Eye (tissue), 1 donor: ENCODE measurements at places on chromosomes 2 and 18.

GRCh38 chr18:43916984-43917383, 639.7 kb upstream of the SYT4 start:
- DNase-seq = no peak

DNA sequence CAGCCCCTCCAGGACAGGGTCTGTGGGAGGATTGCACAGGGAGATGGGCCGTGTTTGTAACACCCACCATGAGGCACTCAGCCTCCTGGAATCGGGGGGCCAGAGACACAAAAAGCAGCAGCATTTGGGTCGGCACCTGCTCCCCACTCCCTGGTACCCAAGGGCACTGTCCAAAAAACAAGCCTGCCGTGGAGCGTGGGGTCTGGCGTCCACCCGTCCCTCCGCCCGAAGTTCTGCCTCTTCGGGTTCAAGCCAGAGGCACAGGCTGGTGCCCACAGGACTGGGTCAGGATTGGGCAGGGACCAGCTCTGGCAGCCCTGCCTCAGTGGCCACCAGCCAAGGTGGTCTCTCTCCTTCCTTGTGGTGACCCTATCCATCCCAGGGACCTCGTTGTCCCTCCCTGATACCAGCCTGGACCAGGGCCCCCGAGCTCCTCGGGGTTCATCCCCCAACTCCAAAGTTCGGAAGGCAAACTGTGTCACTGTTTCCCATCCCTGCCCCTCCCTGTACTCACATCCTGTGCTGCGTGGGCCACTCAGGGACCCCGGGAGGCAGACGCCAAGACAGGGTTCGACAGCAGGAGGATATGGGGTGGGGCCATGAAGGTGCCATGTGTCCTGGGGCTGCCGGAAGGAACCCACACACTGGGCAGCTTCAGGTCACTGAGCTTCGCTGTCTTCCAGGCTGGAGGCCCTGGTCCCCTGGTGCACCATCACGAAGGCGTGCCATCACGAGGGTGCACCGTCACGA, 126.0 kb upstream of the HDAC4 start:
- no peak for DNase-seq

GRCh38 chr18:24055878-24056277, 41.3 kb downstream of the TTC39C start:
- DNase-seq = peak; percentile 43

- DNase-seq = no peak
Measured at GRCh38 chr2:203097735-203098134, 83.1 kb downstream of the NBEAL1 start.

- DNase-seq = no peak
Measured at GRCh38 chr2:98489486-98489885, 44.8 kb downstream of the INPP4A start.

- DNase-seq = no peak
Measured at GRCh38 chr2:42064417-42064942, 16.7 kb downstream of the PKDCC start.

- DNase-seq = no peak
Measured at GRCh38 chr2:12960671-12961070, 243.9 kb downstream of the TRIB2 start.

DNA sequence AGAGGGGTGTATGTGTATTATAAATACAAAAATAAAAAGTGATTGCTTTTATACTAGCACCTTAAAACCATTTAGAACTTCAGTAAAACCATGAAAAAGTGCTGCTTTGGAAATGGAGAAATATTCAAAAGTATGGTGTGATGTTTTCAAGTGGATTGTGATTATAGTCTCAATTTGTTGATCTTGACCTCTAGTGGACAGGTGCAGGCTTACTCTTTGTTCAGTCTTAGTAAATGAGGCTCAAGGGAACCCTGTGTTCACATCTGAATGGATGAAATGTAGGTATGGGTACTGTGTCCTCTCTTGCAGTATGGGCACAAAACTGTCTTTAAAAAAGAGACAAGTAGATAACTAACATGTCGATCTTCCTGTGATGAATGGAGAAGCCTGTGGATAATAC, 145.8 kb downstream of the MCFD2 start:
- DNase-seq = no peak

DNA sequence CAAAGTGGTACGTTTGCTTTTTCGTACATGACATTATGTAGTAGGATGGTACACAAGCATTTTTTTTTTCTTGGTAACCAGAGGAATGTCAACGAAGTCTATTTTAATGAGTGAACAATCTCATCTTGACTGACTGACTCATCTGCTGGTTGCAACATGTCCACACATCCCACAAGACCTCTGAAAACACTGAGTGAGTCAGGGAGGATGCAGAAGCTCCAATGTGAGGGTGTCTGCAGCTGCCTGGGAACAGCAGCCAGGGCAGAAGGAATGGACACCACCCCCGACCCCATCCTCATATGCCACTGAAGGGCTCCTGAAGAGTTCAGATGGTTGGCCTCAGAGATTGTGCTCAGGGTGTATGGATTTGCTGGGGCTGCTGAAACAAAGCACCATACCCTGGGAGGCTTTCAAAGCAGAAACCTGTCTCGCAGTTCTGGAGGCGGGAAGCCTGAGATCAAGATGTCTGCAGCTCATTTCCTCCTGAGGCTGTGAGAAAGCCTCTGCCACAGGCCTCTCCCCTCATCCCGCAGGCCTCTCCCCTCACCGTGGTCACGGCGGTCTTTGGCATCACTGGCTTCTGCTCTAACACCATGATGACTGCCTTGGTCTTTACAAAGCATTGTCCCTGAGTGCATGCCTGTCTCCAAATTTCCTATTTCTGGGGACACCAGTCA, 124.6 kb downstream of the LRATD1 start:
- DNase-seq = no peak

DNA sequence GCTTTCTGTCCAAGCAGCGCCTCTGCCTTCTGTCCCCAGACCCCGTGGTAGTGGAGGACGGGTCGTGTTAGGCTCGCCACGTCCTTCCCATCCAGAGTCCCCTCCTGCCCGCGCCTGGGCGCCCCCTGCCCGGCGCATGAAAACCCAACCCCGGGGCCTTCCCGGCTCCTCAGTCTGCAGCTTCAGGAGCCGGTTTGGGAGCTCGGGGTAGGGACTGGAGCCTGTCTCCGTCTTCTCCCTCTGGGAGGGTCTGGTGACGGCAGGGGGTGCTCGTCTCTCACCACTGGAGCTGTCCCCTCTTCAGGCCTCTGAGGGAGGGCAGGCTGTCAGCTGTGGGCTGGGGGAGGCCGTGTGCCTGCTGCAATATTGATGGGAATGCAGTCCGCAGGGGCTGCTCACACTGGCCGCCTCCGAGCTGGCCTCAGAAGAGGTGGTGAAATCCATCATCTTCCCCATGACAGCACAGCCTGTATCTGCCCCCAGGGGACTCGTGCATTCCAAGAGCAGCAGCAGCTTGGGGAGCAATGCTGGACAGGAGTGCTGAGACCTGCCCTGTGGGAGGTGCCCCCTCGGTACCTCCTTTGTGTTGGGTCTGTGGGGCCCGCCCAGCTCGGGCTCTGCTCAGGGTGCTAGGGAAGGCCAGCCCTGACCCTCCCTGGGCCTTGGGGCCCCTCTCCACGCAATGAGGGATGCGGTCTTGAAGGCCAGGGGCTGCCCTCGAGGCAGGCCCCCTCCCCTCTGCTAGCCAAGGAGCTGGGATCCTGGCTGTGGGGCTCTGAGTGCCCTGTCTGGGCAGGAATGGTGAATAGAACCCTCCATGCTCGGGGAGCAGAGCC, 17.8 kb upstream of the KLHL30 start:
- DNase-seq = peak; percentile 74

DNA sequence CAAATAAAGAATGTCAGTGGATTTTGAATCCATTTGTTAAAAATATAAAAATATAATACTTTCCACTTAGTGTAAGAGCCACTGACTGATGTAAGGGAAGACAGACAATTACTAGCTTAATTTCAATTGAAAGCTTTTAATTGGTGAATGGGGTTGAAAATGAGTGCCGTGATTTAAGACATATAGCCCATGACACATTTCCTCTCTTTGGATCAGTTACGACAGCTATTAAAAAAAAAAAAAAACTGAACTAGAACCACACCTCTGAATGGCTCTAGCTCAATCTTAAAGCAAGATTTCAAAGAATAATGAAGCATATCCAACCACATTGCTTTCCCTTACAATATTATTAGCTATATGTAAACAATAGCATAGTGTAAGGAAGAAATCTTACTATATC, 44.0 kb downstream of the CIB4 start:
- no peak for DNase-seq

- peak; percentile 61 for DNase-seq
Measured at GRCh38 chr2:181466661-181467576, 9.7 kb downstream of the ITGA4 start.

- no peak for DNase-seq
Measured at GRCh38 chr2:207149249-207150213, 16.2 kb downstream of the KLF7 start.

GRCh38 chr2:149160701-149161217, 122.3 kb downstream of the LYPD6B start:
- DNase-seq = peak; percentile 42

- DNase-seq = no peak
Measured at GRCh38 chr2:231246171-231246842, 47.9 kb downstream of the ARMC9 start.

GRCh38 chr2:84649487-84650142, 133.3 kb downstream of the DNAH6 start:
- no peak for DNase-seq

DNA sequence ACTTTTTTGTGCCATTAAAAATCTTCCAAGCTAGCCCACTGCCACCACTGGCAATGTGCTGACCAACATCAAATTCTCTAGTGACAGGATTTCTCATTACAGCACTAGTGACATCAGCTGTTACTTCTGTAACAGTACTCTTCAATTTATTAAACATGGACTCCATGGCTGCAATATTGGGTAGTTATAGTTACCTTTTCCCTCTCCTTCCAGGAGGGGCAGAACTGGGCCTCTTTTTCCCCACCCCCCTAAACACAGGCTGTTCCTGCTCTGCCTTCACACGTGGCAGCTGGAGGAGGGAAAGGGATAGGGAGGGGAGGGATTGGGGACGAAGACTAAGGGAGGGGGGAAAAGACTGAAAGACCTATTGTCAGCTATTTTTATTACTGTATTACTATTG, 38.1 kb downstream of the TRAK2 start:
- DNase-seq = no peak

- DNase-seq = no peak
Measured at GRCh38 chr2:73886357-73886756, 6.5 kb upstream of the ACTG2 start.

- peak; percentile 97 for DNase-seq
Measured at GRCh38 chr2:9003616-9004337, at the start of gene MBOAT2. MBOAT2 (minus strand) TSS chr2:9003684; CDS start chr2:9003614, 70 bp downstream.

DNA sequence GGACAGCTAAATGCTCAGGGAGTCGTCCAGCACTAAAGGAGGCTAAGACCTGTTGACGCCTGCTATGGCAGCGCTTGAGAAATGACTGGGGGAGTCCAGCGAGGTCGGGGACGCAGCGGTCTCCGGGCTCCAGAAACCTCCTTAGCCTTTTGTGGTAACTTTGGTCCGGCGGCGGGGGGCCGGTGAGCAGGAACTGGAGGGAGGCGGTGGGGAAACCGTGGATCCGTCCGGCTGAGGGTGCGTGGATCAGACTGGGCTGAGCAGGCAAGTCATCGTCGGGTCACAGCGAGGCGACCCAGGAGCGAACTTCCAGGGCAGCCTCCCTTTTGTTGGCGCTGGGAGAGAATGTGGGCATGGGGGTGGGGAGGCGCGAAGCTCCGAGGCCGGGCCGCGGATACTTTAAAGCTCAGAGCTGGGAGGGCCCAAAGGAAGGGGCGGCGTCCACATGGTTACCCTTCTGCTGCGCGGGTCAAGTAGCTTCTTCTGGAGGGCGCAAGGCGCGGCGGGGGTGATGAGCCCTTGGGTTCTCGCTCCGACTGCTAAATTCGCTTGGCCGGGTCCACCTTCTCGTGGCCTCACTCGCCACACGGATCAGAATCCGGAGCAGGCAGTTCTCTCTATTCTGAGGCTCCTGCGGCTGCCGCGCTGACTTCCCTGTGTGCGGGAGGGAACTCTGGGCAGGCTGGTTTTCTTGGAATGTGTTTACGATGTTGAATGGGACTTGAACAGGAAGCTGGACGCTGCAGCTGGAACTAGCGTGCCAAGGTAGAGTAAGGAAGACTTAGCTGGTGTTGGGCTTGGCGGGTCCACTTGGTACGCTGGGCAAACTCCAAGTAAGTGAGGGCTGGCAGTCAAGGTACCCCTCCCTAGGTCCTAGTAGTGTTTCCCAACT, 920 bp downstream of the GULP1 start:
- DNase-seq = peak; percentile 91

GRCh38 chr2:12202313-12203075, 456.1 kb downstream of the LPIN1 start:
- peak; percentile 20 for DNase-seq

- no peak for DNase-seq
Measured at GRCh38 chr2:8361930-8362329, 319.9 kb upstream of the ID2 start.

DNA sequence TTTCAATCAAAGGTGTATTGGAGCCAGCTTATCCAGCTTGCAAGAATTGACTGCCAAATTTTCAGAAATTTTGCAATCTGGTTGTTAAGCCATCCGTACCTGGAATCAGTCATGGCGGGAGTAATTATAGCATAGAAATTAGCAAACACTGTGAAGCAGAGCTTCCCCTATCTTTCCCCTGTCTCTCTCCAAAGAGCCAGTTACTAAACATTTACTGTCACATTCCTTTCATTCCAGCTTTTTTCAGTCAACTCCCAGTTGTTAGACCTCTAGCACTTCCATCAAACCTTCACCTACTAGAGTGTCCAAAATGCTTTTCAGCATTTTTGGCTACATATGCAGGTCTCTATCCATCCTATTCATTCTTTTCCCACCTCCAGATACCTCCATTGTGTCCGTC, 137.4 kb downstream of the MC4R start:
- no peak for DNase-seq

DNA sequence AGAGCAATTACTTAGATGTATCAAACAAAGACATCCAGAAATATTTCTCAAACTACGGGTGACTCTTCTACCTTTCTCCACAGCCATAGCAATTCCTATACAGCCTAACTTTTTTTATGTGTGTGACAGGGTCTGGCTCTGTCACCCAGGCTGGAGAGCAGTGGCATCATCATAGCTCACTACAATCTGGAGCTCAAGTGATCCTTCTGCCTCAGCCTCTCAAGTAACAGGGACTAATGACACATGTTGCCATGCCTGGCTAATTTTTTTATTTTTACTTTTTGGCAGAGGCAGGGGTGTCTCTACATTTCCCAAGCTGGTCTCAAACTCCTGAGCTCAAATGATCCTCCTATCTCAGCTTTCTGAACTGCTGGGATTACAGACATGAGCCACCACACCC, 328.9 kb upstream of the NT5C1B start:
- DNase-seq = no peak

GRCh38 chr2:230762317-230762896, 49.8 kb downstream of the CAB39 start:
- no peak for DNase-seq
